Activated CD4-positive, CD25-positive, alpha-beta regulatory T cell treated with anti-CD3 and anti-CD28 coated beads, Interleukin-2, amount 50 U/mL, for 72 hours (primary cell): ENCODE measurements at places on chromosomes 4 and X.

- DNase-seq, result no peak
Observed at GRCh38 chr4:81546777-81547176, 75.1 kb upstream of the RASGEF1B start.

DNA sequence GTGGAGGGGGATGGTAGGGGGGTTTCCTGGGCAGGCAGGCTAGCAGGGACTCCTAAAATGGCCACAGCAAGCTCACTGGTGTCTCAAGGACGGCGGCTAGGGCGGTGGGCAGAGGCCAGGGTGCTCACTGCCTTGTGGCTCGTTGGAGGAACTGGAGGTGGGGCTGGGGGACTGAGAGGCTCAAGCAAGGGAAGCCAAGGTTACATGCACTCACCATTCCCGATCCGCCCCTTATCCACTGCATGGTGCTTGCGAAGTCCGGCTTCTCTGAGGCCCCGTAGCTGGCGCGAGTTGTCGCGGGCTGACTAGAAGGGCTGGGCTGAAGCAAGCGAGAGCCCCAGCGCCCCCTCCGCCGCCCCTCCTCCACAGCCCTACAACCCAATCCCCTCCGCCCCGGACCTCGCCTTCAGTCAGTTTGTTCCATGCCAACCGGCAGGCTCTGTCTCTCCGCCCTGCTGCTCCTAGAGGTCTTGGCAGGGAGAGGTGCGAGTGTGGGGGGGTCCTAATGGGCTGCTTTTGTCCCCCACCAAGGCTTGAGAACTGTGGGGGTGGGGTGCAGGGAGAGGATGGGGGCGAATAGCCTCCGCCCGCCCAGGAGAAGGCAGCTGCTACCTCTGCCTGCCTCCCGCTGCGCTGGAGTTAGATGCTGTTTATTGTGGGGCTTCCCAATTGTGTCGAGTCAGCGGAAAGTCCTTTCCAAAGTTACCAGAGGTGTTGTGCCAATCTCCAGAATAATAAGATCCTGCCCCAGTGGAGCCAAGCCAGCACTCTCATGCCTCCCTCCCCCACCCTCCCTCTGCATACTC is at the start of gene ARHGEF9:
ARHGEF9 (minus strand) TSS at position 313 of the 806 bp plus-strand sequence; CDS start at position 244, 69 bp downstream.
- DNase-seq, result no peak

DNA sequence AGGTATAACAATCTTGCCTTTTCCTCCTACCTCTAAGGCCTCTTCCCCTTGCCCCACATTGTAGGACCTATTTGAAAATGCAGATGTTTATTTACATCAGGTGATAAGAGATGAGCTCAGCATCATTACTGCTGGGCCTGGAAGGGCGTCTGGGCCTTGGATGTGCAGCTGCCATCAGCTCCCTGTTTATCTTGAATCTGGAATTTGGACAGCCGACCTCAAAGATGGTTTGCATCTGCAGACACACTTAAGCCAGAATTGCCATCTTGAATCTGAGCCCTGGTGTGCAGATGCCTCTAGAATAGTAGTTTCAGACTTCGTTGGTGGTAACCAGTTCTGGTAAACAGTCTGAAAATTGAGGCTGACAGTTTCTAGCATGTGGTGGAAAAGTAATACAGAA is 59.0 kb downstream of the FAM193A start:
- no peak for DNase-seq

DNA sequence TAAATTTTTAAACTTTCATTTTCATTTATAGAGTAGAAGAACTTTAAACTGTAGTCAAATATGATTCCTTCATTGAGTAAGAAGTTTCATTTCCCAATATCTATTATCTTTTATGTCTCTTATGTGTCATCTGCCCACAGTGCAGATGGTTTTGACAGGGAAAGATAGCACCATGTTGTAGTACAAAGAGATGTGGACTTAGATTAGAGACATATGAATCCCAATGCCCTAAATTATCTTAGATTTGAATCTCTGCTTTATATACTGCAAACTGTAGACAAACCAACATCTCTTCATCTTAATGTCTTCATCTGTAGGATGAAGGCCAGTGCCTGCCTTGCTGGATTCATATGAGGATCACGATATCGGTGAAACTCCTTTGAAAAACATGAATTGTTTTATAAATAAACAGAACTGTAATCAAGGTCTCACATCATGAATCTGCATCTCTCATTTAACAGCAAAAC is 217.5 kb downstream of the BANK1 start:
- no peak for DNase-seq

DNA sequence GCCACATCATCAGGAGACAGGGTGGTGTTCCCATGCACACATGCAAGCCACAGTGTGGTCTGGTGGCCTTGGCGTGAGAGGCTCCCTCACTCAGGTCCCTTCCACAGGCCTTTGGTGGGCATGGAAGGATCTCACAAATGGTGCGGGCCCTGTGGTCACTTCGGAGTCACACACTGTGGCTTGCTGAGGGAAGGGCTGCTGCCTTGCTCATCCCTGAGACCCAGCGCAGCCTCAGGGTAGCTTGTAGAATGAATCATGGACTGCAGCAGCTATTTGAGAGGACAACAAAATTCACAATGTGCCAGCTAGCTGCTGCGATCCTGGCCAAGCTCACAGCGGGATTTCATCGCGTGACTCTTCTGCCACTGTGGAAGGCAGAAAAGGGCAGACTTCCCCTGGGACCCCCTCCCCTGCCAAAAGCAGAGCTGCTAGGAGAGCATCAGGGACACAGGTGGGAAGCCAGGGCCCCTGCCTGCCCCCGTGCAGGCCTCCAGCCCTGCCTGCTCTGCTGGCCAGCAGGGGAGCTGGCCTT is 106.4 kb downstream of the ABLIM2 start:
- no peak for DNase-seq

- no peak for DNase-seq
Observed at GRCh38 chr4:141620715-141621114, 15.7 kb upstream of the IL15 start.

DNA sequence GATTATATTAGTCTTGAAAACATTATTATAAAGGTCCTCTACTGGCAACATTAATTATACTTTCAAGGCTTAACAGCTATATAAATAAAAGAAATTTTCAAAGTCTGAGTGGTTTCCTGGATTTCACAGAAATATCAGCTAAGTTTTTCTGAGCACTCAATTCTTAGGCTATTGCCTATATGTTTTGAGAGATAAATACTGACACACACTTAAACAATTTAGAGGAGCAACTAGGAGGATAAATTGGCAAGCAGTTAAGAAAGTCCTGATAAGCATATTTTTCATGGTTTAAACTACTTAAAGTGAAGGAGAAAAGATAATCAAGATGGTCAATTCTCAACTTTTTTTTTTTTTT is 2.7 kb upstream of the MGARP start:
- DNase-seq, result no peak

GRCh38 chr4:31349907-31350306 is 629.7 kb downstream of the PCDH7 start:
- DNase-seq, result no peak

DNA sequence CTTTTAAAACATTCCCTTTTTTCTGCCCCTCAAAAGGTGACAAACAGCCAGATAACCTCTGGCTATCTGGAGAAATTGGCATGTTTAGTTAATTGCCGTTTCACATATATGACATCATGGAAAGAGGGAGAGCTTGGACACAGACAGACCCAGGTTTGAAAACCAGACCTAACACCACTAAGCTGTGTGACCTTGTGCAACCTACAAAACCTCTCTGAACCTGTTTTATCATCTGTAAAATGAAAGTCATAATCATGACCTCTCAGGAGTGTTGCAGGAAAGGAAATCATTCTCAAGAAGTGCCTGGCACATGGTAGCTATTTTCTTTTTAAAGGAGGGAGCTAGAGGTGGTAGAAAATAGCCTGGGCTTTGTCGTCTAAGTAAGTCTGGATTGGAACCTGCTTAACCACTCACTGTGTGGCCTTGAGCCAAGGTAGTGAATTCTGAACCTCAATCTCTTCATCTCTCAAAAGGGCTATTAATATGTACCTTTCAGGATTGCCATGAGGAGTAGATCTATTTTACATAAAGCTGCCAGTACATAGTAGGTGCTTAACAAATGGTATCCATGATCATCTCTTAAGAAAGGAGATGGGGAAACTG is 363.5 kb downstream of the BCOR start:
- DNase-seq, result no peak

GRCh38 chrX:29798469-29798868 is 416.9 kb upstream of the MAGEB2 start:
- no peak for DNase-seq

DNA sequence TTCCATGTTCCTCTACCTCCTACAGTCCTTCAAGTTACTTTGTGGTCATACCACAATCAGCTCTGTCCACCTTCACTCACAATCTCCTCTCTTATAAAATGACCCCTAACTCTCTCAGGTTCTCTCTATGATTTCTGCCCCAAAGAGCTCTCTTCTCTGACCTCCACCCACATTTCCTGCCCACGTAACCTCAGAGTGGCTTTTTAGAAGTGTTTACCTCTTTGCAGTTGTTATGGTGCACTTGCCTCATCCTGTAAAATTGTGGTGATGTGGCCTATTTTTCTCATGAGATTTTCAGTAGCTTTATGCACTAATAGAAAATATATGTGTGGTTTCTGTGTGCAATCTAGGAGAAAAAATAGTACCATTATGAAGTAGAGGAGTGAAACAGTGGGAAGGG is 215.8 kb downstream of the PACRGL start:
- DNase-seq, result no peak

DNA sequence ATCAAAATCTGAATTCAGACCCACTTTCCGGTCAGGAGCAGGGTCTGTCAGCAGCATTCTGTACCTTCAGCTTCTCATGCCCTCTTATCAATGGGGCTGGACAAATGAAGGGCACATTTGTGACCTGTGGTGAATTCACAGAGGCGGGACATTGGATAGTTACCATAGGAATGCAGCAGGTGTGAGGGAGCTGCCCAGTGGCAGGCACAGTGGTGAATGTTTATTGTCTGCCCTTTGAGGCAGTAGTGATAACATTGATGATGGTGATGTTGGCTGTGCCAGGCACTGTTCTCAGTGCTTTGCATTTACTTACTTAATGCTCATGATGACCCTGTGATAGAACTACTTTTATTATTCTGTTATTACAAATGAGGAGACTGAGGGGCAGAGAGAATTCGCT is 101.2 kb upstream of the KIT start:
- DNase-seq, result no peak

- DNase-seq, result no peak
Observed at GRCh38 chrX:1316527-1316926, 20.1 kb upstream of the IL3RA start.

DNA sequence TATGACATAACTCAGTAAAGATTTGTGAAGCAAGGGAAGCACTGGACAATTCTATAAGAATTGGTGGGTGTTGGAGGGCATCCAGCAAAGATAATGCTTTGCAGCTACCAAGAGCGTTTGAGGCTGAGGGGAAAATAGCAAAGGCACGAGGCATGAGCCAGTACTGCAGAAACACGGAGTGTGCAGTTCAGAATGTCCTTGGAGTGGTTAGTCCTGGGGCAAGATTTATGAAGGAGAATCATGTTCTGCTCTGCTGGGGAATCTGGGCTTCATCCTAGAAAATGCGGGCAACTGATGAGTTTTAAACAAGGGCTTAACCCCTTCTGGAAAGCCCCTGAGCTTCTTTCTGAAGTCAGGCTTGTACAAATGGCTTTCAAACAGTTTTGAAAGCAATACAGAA is 452.5 kb downstream of the IL15 start:
- DNase-seq, result no peak

DNA sequence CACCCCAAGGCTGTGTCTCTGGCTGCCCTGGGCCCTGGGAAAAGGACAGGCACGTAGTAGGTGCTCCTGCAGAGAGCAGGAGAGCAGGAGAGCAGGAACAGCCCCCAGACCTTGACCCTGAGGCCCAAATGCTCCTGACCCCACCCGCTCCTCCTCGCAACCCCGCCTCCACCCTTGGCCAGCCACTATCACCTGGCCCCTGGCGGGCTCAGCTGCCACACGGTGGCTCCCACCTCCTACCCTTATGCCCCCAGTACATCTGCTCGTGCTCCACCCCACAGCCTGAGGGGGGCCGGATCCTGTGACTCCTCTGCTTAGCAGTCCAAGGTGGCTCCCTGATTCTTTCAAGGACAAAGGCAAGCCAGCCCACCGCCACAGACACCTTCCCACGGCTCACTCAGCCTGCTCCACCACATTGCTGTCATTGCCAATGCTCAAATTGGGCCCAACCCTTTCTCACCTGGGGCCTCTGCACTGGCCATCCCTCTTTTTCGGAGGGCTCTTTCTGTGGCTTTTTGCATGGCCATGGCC is 5.4 kb upstream of the HAUS7 start:
- DNase-seq, result no peak

DNA sequence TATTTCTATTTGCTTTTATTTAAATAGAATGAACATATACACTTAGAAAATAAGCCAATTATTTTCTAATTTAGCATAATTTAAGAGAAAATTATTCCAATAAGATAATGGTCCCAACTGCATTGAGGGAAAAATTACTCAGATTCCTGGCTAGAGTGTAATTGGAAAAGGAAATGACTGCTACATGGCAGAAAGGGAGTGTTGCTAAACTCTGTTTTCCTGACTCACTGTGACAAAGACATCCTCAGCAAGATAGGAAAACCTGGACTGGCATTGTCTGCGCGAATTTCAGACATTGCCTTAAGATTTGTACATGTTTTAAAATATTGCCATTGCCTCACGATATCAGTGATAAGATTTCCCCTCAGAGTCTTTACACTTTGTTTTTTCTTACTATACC is 8.2 kb downstream of the TNIP3 start:
- no peak for DNase-seq

DNA sequence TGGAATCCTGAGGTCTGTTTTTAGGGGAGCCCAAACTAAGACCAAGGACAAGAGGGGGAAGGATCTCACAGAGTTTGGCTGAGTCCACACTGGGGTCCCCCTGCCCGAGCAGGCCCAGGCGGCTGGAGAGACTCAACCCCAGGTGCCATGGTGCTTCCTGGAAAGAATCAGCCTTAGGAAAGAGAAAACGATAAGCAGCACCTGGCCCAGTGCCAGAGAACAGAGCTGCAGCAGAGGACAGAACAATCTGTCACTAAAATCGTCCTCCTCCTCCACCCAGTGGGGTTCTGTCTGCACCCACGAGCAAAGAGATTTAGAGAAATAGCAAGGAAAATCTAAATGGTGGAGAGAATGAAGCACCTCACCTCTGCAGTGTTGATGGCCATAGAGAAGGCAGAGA is 470.5 kb downstream of the BCOR start:
- DNase-seq, result no peak

- DNase-seq, result no peak
Observed at GRCh38 chrX:128035318-128035717, 16.9 kb downstream of the ACTRT1 start.

GRCh38 chr4:106816496-106816895 is 219.6 kb downstream of the DKK2 start:
- no peak for DNase-seq

DNA sequence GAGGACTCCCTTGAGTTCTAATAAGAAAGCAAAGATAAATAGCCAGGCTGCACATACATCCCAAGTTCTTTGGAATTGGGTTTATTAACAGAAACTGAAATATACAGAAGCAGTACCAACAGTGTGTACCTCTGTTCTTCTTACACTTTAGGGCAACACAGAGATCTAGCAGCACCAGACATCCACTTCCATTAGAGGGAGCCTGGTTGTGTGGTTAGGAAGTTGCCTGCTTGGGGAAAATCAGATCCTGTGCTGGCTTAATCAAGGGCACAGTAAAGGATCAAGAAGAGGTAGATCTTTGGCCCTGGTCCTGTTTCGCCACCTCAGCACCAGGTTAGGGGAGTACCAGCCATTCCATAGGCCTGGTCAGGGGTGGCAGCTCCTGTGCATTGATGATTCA is 231.1 kb upstream of the ARHGAP24 start:
- no peak for DNase-seq
